ENCODE measurements at places on chromosomes 11 and 22.

GRCh38 chr11:46686886-46687795 is 13.3 kb downstream of the ARHGAP1 start:
- no peak for DNase-seq

GRCh38 chr11:605286-606129 is 10.2 kb downstream of the IRF7 start:
- DNase-seq, result no peak

DNA sequence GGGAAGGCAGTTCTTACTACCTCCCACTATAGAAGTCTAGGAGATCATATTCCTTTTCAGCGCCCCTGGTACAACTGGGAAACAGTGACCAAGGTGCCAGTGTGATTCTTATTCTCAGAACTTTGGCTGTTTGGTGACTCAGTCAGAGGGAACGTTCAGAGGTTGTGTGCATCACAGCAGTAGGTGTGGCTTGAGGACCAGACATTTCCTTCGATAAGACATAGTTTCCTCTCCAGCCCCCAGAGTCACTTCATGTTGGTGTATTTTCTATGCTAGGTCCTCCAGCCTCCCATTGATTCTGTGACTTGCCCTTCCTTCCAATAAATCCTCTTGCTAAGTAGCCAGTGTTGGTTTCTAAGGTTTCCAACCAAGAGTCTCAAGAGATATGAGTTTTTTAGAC is 171.9 kb upstream of the MPPED2 start:
- DNase-seq, result no peak

DNA sequence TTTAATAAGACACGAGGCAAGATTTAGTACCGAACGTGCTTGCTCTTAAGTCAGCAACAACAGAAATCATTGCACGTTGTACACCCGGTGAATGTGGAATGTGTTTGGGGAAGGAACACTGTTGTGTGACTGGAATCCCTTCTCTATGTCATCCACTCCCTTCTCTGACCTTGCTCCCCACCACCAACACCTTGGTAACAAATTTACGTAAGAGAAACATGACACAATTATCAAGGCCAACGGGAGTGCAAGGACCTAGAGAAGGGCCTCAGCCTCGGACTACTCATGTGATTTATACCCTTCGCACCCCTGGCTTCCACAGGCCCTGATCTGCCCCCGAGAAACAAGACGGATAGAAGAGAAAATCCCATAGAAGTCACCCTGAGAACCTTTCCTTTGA is 236.2 kb downstream of the LARGE1 start:
- no peak for DNase-seq

- DNase-seq, result no peak
Observed at GRCh38 chr11:17571431-17572358, 24.6 kb downstream of the OTOG start.

DNA sequence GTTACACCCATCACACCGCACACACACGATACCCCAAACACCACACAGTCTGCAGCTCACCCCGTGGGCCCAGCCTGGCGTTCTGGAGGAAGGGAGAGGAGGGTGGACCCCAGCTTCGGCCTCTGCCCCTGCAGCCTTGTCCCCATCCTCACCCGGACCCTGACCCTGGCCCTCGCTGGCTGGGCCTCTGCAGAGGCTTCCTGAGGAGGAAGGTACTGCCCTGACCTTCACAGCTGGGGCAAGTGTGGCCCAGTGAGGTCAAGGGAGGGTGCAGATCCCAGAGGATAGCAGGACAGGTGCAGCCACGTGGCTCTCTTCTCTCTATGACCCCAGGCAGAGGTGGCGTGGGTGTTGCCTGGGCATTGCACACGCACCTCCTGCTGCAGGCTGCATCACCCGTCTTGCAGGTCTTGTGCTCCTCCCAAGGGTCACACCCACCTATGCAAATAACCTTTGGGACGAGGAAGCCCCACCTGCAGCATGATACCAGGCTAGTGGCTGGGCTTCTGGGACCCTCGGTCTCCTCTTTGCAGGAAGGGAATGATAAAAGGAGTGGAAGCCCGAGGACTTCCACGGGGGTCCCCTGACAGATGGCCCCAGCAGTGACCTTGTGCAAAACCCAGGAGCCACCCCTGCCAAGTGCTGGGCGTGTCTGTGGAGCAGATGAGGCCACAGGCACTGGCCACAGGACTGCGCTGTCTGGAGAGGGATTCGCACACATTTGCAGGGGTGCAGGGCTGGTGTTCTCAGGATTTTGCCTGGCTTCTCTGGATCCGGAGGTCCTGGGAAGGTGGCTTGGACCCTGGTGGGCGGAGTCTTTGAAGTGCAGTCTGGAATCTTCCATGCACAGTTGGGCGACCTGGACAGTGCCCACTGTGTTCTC is 1241.5 kb downstream of the BRD1 start:
- no peak for DNase-seq

DNA sequence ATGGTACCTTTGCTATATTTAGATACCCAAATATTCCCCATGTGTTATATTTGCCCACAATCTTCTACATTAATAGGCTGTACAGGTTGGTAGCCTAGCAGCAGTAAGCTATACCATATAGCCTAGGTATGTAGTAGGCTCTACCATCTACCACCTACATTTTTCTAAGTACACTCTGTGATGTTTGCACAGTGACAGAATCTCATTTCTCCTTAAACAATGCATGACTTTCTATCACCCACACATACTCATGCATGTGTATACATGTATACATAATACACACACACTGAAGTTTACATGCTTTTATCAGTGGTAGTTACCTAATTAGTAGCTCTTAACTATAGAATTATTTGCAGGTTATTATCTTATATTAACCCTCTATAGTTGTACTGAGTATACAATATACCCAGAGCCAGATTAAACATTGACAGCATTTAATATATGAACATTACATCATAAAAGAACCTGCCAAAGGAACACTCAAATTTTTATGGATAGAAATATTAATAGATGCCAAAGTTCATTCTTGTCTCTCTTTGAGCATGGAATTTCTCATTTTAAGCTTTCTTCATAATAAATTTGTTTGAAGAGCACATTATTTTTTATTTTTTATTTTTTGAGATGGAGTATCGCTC is 51.4 kb downstream of the ELP4 start:
- DNase-seq, result no peak

Measured in fibroblast of skin of back (primary cell).